ENCODE measurements at places on chromosomes 16 and 17.

GRCh38 chr16:845351-845745 is 44.8 kb upstream of the GNG13 start:
- DNase-seq: no peak

DNA sequence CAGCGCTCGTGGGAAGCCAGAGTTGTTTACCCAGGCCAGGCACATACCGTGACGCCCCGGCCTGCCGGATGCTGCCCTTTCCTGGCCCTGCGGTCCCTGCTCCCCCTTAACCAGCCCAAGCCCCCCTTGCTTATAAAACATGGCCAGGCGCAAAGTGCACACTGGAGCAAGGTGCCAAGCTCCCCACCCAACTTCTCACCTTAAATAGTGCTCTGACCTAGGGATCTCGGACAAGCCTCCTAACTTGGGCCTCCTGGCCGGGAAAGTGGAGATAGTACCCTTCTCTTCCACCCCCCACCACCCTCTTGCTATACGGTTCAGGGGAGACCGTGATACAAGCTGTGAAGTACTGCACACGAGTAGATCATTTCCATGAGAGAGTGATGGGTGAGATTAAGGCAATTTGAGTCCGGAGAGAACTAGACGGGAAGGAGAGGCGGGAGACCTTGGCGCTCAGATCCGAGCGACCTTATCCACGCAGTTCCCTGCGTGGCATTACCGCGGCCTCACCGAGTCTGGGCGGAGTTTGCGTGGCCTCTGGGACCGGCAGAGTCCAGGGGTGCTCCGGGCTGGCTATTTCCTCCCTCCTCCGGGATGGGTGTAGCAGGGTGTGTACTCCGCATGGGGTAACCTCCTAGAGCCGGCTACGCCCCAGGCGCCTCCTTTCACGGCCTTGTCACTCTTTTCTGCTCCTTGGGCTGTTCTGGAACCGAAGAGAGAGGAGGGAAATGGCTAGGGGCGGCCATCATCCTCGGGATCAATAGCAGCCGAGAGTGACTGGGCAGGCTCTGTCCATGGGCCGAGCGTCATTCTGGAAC is 4.4 kb upstream of the LHX1 start:
- DNase-seq: no peak

- no peak for DNase-seq
Observed at GRCh38 chr16:10708969-10709368, 14.2 kb upstream of the TEKT5 start.

GRCh38 chr17:47732399-47733046 is 513 bp upstream of the TBX21 start:
- no peak for DNase-seq

- DNase-seq: no peak
Observed at GRCh38 chr17:78672871-78673371, 95.7 kb upstream of the DNAH17 start.

GRCh38 chr16:67170168-67170948 is at the start of gene NOL3:
Gene NOL3, plus strand, starts transcription at chr16:67170538.
- no peak for DNase-seq

- no peak for DNase-seq
Observed at GRCh38 chr16:67430977-67431774, at the start of gene HSD11B2. Gene HSD11B2, plus strand, starts transcription at chr16:67431121. Its CDS starts 128 bp downstream, at chr16:67431249.

DNA sequence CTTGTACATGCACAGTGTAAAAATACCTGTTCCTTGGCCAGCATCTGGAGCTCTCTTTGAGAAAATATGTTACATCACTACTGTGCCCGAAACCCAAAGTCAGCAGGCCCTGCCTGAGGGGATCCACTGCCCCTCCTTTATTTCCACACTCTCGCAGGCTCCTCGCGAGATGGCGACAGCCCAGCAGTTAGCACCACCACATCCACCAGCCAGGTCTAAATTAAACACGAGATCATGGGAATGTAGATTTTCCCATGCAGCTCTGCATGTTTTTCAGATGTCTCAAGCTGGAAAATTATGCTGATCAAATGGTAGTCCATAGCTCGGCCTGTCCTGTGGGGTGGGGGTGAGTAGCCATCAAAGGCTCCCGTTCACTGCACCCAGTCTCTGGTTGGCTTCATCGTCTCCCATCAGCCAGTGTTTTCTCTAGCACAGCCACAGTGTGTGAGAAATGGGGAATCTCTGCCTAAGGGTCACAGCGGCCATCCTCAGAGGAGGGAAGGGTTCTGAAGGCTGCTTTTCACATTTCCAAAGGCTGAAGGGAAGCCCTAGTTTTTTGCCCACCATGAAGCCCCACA is 34.7 kb downstream of the EPN2 start:
- DNase-seq: no peak

GRCh38 chr17:64016231-64016784 is 4.1 kb downstream of the ICAM2 start:
- no peak for DNase-seq

GRCh38 chr16:68790130-68790761 is 53.1 kb upstream of the TANGO6 start:
- peak; percentile 86 for DNase-seq

GRCh38 chr16:2691491-2692248 is 9.3 kb downstream of the KCTD5 start:
- no peak for DNase-seq

DNA sequence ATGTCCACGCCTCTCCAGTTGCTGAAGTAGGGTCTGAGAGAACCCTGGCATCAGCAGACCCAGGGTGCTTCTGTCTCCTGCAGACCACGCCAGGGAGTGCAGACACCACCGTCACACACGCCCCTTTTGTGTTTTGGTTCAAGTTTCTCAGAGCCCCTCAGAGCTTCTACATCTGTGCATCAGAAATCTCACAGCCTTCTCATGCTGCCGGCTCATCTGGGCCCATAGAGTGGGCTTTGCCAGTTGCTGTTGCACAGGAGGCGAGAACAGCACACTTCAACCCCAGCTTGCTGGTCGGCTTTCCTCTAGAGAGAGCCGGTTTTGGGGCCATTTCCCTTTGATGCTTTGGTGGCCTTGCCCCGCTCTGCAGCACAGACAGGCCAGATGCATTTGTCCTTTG is 60.9 kb downstream of the PDPK1 start:
- no peak for DNase-seq

- DNase-seq: no peak
Observed at GRCh38 chr17:76089680-76090516, 10.9 kb downstream of the ZACN start.

- no peak for DNase-seq
Observed at GRCh38 chr16:54203384-54203783, 83.2 kb downstream of the IRX3 start.

- no peak for DNase-seq
Observed at GRCh38 chr17:40069751-40070708, 7.3 kb downstream of the THRA start.

DNA sequence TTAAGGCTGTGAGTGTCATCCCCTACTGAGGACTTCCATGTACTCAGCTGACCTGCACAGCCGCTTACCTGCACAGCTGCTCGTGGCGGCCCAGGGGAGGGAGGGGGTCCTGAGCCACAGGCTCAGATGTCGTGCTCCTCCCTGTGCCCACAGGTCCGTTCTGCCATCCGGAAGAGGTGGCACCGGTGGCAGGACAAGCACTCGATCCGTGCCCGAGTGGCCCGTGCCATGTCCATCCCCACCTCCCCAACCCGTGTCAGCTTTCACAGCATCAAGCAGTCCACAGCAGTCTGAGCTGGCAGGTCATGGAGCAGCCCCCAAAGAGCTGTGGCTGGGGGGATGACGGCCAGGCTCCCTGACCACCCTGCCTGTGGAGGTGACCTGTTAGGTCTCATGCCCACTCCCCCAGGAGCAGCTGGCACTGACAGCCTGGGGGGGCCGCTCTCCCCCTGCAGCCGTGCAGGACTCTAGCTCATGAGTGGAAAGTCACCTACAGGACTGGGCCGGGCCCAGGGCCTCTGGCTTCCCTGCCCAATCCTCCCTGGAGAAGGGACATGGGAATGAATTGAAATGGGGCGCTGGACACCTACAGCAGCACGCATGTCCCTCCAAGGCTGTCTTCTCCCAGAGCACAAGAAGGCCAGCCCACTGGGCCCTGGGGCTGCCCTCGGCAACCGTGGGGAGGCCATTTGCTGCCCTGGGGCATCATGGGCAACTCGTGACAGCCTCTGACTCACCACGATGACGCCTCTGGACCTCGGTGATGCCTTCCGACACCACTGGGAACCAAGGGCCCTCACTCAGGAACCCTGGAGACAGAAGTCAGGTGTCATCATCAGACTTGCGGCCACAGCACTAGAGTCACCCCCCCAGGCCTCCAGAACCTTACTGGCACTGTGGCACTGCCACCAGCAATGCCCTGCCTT is 9.9 kb upstream of the SPPL2C start:
- no peak for DNase-seq

DNA sequence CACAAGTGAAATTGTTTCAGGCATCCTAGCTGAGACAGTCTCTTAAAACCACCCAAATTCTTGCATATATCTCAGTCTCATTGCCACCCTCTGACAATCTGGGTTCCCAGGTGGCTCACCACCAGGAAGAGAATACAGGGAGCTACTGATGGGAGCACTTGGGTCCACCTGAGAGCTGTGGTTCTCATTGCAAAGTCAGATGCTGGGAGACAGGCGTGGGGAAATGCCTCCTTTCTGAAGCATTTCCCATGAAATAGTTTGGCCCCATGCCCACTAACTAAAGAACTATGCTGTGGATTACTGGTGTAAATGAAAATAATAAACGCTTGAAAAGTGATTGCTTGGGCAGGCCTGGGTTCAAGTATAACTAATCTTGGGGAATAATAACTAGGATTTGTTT is 70.3 kb downstream of the CMC2 start:
- no peak for DNase-seq

DNA sequence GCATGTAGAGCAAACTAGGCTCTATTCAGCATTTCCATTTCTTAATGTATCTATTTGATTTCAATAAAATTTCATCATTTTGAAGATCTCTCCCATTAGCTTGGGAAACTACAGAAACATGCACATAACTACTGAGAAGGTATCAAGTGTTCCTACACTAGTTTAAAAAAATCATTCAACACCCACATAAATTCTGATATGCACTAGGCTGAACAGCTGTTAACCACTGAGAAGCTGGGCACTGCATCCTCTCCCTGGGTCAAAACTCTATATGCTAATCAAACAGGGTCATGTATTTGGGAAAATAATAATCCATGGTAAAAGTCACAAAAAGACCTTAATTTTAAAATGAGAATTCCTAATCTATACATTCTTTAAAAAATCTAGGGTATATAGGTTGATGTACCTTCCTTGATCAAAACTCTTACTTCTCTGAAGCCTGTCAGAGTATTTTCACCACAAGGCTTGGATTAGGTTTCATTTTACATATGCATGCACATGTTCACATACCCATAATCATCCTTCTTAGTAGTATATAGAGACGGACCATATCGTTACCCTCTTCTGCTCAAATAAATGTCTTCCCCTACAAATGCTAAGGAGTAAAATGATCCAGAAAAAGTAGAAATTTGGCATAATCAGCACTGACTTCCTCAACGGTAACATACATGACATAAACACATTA is 57.2 kb downstream of the KANSL1 start:
- no peak for DNase-seq

DNA sequence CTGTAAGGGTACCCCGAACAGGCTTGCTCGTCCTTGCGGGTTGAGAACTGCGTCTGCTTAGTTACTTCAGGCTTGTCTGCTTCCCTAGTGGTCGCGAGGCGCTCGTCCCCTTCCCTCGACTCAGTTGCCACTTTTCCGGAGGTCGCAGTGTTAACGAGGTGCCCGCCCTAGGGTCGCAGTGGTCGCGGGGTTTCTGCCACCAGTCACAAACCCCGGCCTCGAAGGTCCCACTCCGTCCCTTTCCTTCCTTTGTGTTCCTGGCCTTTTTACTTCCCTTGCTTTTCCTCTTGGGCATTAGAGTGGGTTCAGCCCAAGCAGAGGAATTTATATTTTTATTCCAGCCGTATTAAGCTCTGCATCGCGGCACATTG is 299 bp downstream of the NUP85 start:
- no peak for DNase-seq

DNA sequence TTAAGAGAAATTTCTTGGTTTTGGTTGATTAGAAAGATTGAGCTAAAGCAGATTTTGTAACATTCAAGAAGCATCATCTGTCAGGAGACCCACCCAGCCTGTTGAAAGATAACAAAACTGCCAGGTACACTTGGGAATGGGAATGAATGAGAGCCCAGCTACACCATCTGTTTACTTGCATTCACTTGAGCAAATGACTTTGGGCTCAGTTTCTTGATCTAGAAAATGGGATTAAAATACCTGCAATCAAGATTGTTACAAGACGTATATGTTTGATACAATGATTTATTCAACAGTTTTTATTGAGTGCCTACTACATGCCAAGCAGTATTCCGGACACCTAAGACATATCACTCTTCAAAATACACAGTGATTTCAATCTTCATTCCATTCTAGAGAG is 76.3 kb upstream of the HAS3 start:
- no peak for DNase-seq

- no peak for DNase-seq
Observed at GRCh38 chr17:35243561-35244340, 879 bp downstream of the SLFN5 start.

DNA sequence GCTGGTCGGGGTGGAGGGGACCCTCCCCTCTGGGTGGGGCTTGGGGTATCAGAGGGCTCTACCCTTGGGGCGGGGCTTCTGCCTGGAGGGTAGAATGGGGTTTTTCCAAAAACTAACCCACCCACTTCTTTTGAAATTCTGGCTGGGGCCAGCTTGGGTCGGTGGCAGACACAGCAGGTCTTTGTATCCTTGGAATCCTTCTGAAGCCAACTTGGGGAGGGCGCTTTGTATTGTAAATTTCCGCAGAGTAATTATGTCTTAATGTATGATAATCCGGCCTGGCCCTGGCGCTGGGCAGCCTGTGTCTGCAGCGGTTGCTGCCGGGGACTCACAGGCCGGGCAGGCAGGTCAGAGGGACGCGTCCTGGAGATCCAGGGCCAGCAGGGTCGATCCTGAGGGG is 33.9 kb upstream of the GSE1 start:
- DNase-seq: no peak

GRCh38 chr17:62652251-62653001 is 25.0 kb downstream of the MRC2 start:
- no peak for DNase-seq

- no peak for DNase-seq
Observed at GRCh38 chr17:40363111-40363827, 1.3 kb downstream of the GJD3 start.

GRCh38 chr17:66548158-66548557 is 245.7 kb downstream of the PRKCA start:
- no peak for DNase-seq

DNA sequence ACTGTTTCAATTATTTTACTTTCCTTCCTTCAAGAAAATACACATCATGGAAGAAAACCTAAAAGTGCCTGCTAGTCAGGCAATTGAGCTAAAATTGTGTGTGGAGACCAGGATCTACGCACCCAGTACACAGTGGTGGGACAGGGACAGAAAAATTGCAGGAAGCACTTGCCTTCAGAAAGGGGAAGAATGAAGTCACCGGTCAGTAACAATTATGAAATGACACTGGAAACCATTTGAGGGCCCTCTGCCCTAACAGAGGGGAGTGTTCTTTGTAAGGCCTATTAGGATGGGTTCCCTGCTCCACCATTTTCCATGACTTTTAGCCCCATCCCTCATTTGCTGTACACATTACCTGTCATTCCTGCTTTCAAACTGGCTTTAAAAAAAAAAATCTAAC is 4.5 kb upstream of the PHAF1 start:
- no peak for DNase-seq
